ENCODE measurements at places on chromosomes 11 and 22.

- DNase-seq, result no peak
Measured at GRCh38 chr22:44600207-44600785, 101.7 kb upstream of the PRR5 start.

DNA sequence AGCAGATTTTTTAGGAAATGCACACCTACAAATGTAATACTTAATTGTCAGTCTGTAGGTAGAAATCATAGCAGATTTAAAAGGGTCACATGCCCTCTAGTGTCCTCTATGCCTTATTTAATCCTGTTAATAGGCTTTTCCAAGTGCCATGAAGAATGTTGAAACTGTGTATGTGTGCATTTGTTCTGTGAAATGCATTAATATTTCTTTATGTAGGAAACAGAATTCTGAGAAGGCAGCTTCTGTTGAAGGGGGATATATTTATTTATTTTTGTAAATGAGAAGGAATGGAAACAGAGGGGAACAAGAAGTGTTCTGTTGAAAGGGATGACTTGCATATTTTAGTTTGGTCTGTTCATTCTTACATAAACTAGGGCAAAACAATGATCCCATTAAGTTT lies 51.0 kb downstream of the SVIP start:
- no peak for DNase-seq

DNA sequence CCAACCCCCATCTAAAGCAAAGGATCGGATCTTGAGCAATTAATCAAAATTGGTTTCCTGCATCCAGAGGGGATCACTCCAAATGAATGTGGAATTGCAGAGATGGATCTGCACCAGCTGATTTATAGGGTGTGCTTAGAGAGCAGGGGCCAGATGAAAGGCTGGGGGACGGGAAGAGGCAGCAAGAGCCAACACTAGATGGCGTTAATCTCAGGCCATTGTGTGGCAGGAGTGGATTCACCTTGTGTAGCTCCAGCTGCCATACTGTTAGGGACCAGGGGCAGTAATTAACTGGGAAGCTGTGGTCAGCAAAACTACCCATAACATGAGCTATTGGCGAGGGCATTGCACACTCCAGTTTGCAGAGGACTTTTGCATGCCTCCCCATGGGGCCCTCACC lies 35.6 kb downstream of the SERPINH1 start:
- DNase-seq, result peak; percentile 35

GRCh38 chr22:29266564-29267461 lies 968 bp downstream of the RHBDD3 start:
- DNase-seq, result no peak

- no peak for DNase-seq
Measured at GRCh38 chr11:117921893-117922292, 7.3 kb downstream of the TMPRSS13 start.

DNA sequence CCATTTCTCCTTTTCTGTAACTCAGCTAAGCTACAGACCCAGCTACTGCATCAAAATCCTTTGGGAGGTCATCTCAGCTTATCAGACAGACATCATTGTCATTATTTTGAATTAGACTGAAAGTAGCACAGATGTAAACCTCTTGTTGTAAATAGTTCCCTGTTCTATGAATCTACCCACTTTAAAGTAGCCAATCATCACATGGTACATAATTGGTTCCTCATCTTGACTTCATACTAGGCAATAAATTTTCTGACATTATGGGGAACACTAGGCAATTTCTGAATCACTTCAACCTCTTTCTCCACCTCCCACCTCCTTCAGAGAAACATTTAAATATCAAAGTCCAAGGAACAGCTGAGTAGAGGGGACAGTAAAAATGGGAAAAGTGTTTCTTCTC lies 47.9 kb downstream of the MPPED2 start:
- no peak for DNase-seq

GRCh38 chr11:26323837-26324236 lies 8.1 kb upstream of the ANO3 start:
- DNase-seq, result no peak

GRCh38 chr11:70497536-70498075 lies 99.3 kb downstream of the CTTN start:
- DNase-seq, result no peak

- no peak for DNase-seq
Measured at GRCh38 chr11:92329646-92330045, 105.0 kb downstream of the FAT3 start.

DNA sequence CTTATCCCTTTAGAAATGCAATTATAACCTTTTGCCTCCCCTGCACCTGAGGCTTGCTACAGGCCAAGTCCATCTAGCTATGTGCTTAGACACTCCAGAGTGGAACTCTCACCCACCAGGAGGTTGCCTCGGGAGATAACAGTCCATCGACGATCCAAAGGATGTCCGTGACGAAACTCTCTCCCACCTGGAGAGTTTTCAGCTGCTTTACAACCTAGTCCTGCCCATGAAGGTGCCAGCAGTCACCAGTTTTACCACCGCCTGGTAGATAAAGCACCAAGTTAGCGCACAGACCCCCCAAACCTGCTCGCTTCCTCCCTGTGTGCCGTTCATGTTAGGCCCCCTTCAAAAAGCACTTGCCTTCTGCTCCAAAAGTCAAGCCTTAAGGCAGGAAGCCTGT lies 53.1 kb upstream of the SHISAL1 start:
- DNase-seq, result no peak

GRCh38 chr22:27296091-27296675 lies 505.4 kb downstream of the MN1 start:
- DNase-seq, result no peak

DNA sequence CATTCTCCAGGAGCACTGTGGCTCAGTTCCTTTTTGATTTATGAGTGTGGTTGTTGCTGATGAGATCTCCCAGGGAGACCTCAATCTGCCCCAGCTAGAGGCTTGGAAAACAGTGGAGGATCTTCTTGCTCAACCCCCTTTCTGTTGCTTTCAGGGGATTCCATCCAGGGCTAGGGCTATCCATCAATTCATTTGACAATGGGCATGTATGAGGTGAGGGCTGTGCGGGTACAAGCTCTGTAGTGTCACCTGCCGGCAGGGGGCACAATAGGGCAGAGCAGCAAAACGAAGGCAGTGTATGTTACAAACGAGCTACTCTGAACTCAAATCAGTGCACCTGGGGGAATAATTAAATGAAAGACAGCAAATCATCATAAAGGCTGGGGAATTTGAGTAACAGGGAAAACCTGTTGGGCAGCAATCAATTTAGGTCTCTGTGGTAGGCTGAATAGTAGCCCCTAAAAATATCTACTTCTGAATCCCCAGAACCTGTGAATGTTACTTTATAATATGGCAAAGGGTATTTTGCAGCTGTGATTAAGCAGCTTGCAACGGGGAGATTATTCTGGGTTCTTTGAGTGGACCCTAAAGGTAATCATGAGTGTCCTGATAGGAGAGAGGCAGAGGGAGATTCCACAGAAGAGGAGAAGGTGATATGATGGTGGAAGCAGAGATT lies 170.3 kb upstream of the ZBED5 start:
- peak; percentile 69 for DNase-seq

DNA sequence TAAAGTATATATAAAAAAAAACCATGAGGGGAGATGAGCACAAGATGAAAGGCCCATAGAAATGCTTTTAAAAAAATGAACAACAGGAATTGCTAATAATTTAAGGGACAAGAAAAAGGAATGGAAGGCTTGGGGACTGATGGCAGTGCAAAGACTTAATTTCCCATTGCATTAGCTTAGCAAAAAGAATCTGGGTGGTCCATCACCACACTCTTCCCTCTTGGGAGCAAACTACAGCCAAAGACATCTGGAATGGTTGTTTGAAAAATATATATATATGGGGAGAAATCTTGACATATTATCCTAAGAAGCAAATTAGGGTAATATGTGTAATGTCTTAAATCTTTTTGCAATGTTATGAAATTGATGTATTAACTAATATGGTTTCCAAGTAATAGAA lies 727.1 kb downstream of the METTL15 start:
- DNase-seq, result no peak

DNA sequence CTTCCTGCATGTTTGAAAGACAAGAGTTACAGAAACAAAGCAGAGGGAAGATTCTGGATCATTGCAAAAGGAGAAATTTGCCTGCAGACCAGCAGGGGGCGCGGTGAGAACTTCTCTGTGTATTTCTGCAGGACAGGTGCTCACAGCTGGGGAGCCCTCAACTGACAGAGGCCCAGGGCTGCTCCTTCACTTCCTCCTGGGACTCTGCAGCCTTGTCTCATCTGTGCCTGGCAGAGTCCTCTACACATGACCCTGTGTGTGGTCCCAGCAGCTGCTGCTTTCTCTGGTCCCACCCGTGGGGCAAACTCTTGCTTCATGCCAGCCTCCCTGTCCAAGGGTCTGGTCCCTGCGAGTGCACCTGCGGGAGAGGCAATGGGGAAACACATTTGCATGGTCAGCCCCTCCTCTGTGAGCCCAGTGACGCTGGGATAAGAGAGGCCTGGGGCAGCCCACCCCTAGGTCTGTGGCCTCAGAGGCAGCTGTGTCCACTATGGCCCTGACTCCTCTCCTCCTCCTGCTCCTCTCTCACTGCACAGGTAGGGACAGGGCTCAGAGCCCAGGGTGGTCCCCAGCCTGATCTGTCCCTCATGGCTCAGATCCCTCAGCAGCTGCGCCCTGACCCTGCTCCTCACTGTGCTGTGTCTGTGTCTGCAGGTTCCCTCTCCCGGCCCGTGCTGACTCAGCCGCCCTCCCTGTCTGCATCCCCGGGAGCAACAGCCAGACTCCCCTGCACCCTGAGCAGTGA lies 43.2 kb upstream of the VPREB1 start:
- no peak for DNase-seq

DNA sequence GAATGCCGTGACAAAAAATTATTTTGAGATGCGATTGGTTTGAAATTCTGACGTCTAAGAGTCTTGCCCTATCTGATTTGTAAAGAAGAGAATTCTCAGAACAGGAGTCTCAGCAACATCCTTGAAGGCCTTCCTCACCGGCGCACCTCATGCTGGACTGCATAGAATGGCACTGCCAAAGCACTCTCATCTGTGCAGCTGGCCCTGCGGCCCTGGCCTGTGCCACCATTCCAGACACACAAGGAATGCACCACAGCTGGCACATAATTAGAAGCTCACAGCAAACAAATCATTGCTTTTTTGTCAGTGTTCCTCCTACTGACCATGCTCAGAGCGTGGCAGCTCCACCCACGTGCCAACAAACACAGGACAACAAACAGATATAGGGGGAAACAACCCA lies 166.0 kb downstream of the KIRREL3 start:
- no peak for DNase-seq

- no peak for DNase-seq
Measured at GRCh38 chr11:94794287-94795168, 26.4 kb downstream of the AMOTL1 start.

- DNase-seq, result peak; percentile 20
Measured at GRCh38 chr11:19027829-19028595, 32.5 kb downstream of the MRGPRX2 start.

DNA sequence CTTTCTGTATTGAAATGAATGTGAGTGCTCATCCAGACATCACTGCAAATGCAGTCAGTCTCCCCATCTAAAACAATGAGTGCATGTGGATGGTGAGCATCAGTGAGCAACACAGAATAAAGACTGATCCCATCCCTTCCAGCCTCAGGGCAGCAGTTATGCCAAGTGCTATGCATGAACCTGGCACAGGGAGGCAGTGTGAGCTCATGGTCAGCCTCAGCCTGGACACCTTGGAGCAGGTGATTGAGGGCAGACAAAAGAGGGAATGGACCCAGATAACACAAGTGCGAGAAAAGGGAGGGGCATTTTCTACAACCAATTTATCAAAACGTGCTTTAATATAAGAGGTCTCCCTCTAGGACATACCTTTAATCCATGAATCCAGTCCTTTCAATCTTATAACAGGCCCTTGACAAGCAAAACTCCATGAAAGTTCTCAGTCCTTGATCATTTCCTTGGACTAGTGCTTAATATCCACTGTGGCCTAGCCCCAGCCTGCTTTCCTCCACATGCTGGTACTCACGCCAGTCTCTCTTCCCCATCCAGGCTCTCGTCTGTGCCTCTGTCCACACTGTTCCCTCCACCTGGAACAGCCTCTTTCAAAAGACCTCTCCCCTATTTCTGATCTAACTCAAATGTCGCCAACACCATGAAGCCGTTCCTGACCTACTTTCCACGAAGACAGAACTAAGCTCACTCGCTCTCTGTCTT lies 50.5 kb upstream of the LRRC55 start:
- DNase-seq, result no peak

- no peak for DNase-seq
Measured at GRCh38 chr11:67615728-67616430, 9.1 kb downstream of the NDUFV1 start.

DNA sequence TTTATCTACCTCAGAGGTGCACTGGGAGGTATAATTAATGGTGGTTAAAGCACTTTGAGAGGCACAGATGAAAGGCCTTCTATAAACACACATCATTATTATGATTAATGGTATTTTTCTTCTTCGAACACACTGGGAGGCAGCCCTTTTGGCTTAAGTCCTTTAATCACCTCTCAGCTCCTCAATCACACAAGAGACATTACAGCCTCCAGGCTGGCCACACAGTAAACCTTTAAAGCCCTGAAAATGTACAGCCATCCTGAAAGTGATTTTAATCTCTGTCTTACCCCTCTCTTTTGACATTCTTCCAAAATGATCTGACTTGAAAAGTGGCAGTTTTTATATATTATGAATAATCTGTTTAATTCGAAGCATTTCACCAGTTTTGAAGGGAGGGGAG lies 54.3 kb upstream of the VSTM5 start:
- no peak for DNase-seq

GRCh38 chr11:16738947-16739815 lies 734 bp downstream of the C11orf58 start:
- no peak for DNase-seq

DNA sequence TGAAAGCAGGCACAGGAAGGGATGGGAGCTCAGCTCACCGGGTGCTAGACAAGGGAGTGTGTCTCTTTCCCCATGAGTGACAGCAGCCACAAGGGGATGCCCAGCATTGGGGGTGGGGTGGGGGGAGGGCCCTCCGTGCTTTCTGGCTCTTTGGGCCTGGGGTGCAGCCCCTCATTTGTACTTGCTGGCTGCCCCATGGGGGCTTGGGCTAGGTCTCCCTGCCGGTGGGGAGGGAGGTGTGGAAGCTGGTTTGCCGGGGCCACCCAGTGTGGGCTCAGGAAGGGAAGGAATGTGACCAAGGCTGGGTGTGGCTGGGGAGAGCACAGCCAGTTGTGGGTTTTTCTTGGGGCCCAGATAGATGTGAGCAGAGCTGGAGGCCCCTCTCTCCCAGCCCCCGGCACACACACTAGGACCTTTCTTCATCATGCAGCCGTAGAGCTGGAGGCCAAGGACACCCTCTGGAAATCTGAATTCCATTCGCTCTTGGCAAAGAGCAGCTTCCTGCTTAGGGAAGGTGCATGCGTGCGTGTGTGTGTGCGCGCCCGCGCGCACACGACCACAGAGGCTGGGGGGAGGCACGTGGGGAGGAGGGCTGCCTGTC lies 25.8 kb downstream of the KCNQ1OT1 start:
- DNase-seq, result no peak

DNA sequence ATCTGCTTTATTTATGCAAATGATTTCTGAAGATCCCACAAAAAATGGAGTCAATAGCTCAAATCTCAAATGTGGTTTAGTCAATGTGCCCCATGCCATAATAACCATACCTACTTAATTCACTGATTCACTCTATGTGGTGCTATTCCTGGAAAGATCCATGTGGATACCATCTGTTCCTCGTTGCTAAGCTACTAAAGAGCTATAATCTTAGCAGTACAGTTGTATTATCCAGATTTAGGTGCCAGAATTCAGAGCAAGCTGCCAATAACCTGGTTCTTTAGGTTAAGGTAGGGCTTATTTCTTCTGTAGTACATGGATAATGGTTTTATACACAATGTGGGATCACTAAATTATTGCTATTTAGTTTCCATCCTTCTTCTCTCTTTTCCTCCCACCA lies 974.7 kb upstream of the CCDC90B start:
- DNase-seq, result no peak
